Stimulated activated CD8-positive, alpha-beta memory T cell treated with anti-CD3 and anti-CD28 coated beads, Interleukin-4, amount 100 ng/mL, for 24 hours (primary cell): ENCODE measurements at places on chromosomes 13 and 19.

DNA sequence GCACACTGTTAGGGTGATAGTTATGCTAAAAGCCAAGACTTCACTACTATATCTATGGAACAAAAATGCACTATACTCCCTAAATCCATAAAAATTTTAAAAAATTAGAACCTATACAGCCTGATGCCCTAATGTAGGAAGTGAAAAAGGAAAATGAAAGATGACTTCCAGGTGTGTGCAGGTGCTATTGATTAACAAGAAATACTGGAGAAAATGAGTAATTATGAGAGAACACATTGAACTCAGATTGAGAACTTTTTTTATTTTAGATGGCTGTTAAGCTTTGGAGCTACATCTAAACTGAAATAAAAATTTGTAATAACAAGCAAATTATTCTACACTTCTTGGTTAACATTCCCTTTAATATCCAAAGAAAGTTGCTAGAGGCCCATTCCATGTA is 1015.7 kb downstream of the PCDH9 start:
- DNase-seq, result no peak

DNA sequence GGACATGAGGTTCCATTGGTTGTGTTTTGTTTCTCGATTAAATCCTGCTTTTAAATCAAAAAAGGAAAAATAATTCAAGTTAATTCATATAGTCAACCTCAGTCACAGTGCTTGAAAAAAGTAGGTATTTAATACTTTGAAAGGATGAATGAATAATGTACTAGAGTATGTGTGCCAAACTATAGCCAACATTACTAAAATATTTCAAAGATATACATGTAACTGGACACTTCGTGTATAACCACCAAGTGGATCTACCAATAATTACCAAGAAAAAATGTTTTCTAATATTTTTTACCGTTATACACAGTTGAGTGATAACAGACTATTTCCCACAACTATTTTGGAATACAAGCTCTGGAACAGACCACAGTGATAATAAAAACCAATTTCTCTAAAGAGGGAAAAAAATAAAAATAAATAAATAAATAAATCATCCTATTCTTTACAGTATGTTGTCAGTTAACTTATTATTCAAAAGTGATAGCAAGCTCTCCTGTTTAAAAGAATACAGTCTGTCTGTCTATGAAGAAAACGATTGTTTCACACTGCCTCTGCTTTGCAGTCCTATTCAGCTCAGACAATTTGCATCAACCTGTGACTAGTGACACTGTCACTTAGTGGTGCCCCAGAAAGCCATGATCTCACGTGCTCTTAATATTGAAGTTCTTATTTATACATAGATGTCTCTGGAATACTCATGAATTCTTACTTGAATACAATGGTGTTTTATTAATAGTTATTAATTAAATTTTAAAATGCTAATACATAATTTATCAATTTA is 58.2 kb downstream of the UBL3 start:
- DNase-seq, result no peak

- no peak for DNase-seq
Measured at GRCh38 chr19:58079792-58080191, 18.2 kb downstream of the ZSCAN18 start.

DNA sequence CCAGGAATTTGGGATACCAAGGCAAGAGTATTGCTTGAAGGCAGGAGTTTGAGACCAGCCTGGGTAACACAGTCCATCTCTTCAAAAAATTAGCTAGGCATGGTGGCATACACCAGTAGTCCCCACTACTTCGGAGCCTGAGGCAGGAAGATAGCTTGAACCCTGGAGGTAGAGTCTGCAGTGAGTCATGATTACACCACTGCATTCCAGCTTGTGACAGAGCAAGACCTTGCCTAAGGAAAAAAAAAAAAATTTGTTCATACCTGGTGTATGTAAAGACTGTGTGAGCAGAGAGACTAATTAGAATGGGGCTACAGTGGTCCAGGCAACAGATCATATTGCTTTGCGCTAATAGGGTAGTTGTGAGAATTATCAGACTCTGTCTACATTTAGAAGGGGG is 778.3 kb upstream of the PCDH20 start:
- no peak for DNase-seq

- no peak for DNase-seq
Measured at GRCh38 chr19:38664503-38665211, 17.2 kb downstream of the ACTN4 start.

GRCh38 chr19:39515551-39516191 is 732 bp downstream of the SELENOV start:
- DNase-seq, result no peak

GRCh38 chr13:100789025-100789424 is 114.4 kb upstream of the TMTC4 start:
- DNase-seq, result no peak

DNA sequence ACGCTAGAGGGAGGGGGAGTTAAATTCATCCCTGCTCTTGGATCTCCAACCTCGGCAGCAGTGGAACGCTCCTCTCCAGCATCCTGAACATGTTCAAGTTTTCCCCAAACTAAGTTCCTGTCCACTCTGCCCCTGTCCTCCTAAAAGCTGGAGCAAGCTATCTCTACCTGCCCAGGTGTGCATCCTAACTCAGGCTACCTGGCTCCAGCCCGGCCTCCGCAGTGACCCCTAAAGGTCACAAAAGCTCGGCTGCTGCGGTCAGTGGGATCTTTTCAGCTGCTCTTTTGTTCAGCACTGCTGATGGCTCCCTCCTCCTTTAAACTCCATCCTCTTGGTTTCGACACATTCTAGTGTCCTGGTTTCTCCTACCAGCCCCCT is 1.4 kb downstream of the DCUN1D2 start:
- no peak for DNase-seq

GRCh38 chr13:110802260-110802659 is 88.8 kb downstream of the ING1 start:
- no peak for DNase-seq
